ENCODE measurements at places on chromosomes 4 and X. TPM values are rescaled to one million over a fixed set of nuclear protein-coding genes. Genes with fewer than 3 reads are reported as not detected.

C4orf36 gene
- polyA plus RNA-seq, result 0.41 TPM

FRMPD3 gene
- 0.19 TPM for polyA plus RNA-seq

ERVMER34-1 gene
- not detected for polyA plus RNA-seq

NAP1L3 gene
- polyA plus RNA-seq, result 3.2 TPM

DDX53 gene
- polyA plus RNA-seq, result not detected

EDA gene
- not detected for polyA plus RNA-seq

KLHL2 gene
- 8.7 TPM for polyA plus RNA-seq

ADH6 gene
- polyA plus RNA-seq, result not detected

TMPRSS11D gene
- polyA plus RNA-seq, result not detected

SLC7A11 gene
- 5.6 TPM for polyA plus RNA-seq

NCAPG gene
- 9.1 TPM for polyA plus RNA-seq

DNA sequence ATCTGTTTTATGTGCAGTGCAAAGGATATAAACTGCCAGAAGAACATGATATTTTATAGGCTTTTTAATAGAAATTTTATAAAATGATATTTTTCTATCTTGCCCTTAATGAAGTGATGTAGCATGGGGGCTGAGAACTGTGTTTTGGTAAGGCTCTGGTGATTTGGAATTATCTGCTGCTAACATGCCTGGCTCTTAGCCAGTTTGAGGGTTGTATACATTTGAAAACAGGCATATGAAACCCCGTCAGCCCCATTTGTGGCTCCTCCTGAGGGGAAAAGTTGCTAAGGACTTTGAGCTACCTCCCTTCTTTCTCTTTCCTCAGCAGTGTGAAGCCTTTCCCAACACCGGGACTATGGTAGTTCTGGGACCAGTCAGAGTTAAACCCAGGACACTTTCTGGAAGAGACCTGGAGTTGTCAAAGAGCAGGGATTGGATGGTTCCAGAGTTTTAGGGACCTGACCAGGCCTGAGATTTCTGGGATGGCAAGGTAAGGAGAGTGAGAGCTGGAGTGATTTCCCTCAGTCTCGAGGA, 4.7 kb downstream of the SFRP2 start:
- DNase-seq, result no peak

DNA sequence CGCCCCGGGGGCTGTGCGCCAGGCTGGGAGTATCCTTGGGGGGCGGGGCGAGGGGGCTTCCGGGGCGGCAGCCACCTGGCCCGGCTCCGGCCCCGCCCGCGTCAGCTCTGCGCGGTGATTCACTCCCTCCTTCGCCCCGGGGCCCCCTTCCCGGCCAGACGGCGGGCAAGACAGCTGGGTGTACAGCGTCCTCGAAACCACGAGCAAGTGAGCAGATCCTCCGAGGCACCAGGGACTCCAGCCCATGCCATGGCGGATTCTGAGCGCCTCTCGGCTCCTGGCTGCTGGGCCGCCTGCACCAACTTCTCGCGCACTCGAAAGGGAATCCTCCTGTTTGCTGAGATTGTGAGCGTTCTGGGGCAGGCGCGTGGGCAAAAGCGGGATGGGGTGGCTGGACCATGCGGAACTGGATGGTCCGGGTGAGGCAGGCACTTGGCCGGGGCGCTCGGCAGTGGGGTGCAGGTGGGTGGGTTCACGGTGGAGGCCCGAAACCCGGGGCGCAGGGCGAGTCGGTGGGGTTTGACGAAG, at the start of gene PLP2:
TSS of gene PLP2 (plus strand) at position 147 of the 528 bp plus-strand sequence. CDS start at position 250, 103 bp downstream.
- peak; percentile 40 for DNase-seq

DNA sequence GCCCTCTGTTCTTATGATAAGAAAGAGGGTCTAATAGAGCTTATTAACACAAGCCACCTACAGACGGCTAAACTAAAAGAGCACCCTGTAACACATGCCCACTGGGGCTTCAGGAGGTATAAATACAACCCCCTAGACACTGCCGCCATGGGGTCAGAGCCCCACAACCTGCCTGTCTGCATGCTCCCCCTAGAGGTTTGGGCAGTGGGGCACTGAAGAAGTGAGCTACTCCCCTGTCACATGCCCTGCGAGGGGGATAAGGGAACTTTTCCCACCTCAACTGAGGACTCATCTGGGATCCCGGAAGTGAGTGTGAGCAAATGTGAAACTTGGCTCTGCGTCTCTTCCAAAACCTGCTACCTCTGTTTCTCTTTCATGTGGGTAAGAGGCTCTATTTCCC, 334.5 kb downstream of the ADAM29 start:
- DNase-seq, result no peak

GRCh38 chr4:110668463-110669235, 45.8 kb upstream of the PITX2 start:
- DNase-seq, result no peak

GRCh38 chr4:133000012-133000411, 149.1 kb upstream of the PCDH10 start:
- no peak for DNase-seq

DNA sequence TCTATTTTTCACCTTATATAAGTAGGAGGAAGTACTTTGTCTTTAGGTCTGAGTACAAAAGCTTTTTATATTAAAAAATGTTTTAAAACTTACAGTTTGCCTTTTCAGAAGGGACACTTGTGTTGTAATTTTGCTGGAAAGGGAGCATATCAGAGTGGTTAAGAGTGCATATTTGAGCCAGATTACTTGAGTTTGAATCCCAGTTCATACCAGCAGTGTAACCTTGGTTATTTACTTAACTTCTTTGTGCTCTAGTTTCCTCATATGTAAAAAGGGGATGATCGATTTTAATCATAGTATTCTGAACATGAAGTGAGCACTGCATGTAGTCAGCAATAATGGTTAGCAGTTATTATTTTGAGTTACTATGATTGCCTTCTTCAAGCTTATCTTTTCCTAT, 78.3 kb upstream of the SLC4A4 start:
- no peak for DNase-seq

DNA sequence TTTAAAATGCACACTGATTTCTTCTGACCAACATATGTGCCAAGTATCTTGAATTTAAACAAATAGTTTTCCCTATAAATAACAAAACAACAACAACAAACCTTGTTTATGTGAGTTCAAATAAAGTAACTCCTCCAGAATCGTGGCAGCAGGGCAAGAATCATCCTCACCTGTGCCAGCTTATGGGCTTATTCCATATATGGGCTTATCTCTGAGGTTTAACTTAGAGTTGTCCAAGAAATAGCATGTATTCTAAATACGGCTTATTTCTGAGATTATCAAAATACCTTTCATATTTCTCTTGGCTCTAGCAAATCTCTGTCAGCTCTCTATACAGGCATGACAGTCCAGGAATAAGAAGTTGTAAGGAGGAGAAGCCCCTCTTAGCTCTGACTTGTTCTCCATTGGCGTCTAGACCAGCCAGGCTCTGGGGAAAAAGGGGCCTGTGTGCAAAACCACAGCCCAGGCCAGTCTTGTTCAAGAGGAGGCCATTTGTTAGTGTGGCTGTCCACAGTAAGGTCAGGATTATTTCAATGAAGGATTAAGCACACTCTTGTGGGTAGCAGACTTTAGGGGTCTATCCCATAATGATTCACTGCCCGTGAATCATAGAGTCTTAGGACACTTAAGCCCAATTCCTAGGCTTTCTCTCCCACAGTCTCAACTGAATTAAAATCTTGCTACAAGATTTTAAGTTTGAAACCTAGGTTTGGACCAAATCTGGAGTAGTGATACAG, 63.2 kb downstream of the FRAS1 start:
- DNase-seq, result no peak

DNA sequence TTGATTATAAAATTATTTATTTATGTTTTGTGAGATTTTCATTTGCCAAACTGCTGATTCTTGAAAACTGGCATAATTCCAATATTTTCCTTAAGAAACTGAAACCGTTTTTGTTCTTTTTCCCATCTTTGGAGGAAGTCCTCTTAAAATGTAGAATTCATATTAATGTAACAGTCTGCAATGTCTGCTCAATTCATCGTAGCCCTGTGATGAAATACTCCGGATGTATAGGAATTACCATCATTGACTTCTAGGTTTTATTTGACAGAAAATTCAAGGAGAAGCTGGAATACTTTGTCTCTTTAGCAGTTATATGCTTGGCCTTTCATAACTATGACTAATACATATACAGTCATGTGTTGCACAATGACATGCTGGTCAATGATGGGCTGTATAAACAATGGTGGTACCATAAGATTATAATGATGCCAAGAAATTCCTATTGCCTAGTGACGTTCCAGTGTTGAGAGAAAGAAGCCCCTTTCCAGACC, 185.0 kb upstream of the GPRIN3 start:
- DNase-seq, result peak; percentile 92

- no peak for DNase-seq
Measured at GRCh38 chr4:79211490-79211889, 114.4 kb downstream of the NAA11 start.

- DNase-seq, result no peak
Measured at GRCh38 chr4:7788694-7789425, 150.8 kb downstream of the AFAP1 start.

DNA sequence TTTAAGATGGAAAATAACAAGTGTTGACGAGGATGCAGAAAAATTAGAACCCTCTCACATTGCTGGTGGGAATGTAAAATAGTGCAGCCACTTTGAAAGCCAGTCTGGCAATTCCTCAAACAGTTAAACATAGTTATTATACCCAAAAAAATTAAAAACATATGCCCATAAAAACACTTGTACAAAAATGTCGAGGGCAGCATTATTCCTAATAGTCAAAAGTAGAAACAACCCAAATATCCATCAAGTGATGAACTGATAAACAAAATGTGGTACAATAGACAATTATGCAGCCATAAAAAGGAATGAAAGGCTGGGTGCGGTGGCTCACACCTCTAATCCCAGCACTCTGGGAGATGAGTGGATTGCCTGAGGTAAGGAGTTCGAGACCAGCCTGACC, 6.3 kb downstream of the IDS start:
- no peak for DNase-seq

GRCh38 chr4:94926936-94927335, 169.2 kb downstream of the BMPR1B start:
- DNase-seq, result no peak

DNA sequence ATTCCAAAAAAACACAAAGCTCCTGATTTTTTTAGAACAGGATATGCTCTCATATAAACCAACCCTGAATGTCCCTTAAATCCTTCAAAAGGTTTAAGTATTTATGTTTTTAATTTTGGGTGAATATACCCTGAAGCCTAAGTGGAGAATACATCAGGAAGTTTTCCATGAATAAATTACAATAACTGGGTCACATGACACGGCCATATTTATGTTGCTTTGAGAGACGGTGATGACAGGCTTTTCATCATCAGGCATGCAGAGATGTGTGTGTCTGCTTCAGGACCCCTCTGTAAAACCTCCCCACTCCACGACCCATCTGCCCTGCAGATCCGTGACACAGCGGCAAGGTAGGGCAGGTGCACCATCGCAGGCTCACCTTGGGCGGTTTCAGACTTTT, 60.3 kb upstream of the C4orf50 start:
- DNase-seq, result no peak

DNA sequence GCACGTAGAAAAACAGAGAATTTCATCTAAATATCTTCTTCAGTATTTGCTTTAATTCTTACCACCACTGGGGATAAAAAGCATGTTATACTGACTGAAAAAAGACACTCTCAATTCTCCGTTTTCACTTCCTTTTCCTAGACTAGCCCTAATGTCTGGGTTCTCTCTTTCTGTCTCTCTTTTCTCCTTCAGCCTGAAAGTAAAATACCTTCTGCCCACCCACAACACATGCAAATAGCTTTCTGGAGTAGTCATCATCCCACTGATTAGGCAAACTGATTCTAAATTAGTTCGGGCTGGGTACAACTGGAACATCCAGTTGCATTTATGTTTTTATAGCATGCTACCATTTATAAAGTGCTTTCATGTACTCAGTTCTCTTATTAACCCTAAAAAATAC, 142.4 kb upstream of the ANKRD50 start:
- DNase-seq, result peak; percentile 51

DNA sequence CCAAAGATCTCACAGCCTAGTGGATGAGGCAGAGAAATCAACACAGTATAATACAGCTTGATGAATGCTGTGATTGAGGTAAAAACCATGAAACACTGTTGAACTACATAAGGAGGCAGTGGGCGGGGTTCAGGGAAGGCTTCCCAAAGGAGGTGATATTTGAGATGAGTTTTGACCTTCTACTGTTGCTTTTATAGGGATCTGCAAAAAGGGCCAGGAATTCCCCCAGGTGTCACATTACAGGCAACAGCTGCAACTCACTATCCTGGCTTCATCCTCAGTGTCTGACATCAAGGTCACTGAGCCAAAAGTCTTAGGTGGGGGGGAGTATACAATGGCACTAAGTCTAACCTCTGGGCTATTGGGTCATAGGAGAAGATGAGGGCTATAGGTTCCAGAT, 185.7 kb upstream of the NRK start:
- DNase-seq, result no peak

DNA sequence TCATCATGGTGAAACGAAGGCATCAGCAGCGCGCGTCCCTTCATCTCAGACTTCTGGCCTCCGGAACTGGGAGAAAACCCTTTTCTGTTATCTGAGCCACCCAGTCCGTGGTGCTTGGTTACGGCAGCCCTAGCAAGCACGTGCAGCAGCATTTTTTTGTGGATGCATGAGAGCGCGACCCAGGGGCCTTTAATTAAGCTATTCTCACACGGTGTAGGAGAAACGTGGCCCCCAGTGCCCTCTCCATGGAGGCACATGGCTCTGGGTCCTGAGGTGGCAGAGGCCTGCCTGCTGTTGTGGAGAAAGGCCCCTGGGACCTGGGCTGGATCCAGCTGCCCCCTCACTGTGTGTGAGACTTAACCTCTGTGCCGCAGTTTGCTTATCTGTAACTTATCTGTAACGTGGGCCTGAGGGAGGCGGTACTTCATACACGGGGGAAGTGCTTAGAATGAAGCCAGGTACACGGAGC, 9.5 kb downstream of the CLCN4 start:
- DNase-seq, result no peak

DNA sequence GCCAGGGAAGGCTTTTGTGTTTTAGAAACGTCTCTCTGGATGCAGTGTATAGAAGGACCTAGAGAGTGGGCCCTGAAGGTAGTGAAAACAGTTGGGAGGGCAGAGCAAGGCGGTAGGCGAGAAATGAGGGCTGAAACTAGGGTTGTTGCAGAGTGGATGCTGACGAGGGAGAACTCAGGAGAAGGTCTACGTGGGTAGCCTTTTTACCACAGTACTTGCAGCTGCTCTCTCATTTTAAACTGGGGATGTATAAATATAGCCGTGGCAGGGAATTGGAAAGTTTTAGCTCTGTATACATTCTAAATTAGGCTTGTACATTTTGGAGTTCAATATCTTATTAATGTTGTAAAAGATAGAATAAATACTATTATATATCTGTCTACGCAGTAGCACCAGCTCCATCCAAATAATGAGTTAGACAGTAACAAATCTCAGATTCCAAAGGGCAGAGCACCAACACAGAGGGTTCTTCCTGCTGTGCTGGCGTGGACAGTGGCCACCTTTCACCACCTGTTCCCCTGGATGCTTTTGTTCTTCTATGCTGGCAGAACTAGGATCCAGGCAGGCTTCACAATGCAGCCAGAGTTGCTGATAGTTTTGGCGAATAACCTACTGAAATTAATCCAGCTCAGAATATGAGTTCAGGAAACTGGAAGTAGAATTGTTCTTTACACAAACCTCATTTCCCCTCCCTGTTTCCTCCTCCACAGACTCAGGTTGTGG, 31.7 kb downstream of the CCNG2 start:
- DNase-seq, result no peak

All from IMR-90 (cell line).